NCI-H2107 (cell line): ENCODE measurements at places on chromosomes 1 and 21.
A peak's percentile ranks its signal among the peaks of the same experiment; 100 is the strongest.

DNA sequence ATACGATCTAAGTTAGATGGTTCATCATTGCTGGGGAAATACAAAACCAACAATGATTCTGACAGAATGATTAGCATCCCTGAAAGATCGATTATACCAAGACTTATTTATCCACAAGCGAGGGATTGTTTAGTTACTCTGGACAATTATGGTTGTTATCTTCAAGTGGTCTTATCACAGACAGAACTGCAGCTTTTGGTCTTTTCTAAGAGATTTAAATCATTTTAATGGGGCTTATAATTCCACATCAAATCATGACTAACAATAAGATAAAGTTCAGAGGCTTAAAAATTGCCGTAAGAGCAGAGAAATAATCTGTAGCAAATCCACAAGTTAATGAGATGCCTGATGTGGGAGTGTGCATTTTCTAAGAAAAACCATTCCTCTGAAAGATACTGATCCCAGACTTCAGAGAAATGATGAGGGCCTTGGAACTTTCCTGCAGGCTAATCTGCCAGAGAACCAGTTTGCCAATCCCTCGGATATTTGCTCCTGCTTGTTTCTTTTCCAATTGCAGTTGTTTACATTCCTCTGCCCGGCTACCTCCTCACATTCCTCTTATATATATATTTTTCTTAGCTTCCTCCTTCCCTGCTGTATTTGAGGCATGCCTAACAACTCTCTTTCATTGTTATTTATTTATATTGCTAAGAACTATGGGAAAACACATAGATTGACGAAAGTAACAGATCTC, 134.8 kb downstream of the BACH1 start:
- DNase-seq: no peak

- no peak for DNase-seq
Observed at GRCh38 chr1:235206533-235207208, 45.6 kb upstream of the RBM34 start.

DNA sequence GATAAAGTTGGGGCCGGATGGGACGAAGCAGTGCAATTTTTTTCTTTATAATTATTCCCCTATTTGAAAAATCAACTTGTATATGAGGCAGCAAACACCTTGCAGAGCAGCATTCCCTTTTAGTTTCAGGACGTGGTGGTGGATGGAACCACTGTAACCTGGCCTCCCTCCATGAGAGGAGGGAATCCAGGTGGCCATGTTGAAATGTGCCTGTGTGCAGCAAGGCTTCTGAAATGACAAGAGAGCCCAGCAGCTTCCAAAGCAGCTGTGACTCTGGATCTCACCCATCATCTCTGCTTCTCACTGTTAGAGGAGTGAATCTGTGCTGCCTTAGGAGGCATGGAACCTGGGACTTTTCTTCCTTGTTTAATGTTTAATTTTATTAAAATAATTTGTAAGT, 42.3 kb downstream of the NFIA start:
- DNase-seq: no peak

DNA sequence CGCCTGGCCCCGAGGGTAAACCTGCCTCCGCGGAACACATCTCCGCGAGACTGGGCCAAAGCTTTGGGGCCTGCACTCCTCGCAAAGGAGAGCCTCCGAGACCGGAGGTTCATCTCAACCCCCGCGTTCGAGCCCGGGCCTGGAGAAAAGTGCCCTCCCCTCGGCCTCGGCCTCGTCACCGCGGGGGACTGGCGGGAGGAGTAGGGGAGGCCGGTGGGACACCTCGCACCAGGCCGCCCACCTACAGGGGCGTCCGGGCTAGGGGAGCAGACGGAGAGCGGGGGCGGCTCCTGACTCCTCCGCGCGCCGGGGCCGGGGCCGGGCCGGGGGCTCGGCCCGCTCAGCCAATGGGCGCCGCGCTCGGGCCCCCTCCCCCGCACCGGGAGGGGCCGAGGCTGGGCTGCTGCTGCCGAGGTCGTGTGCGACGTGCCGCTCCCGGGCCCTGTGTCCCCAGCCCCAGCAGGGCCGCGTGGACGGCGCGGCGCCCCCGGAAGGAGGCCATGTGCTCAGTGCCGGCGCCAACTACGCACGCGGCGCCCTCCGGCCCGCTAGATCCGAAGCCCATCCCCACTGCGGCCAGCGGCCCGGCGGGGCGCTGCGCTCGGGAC, 684 bp downstream of the SLC2A1 start:
- DNase-seq: peak; percentile 50

DNA sequence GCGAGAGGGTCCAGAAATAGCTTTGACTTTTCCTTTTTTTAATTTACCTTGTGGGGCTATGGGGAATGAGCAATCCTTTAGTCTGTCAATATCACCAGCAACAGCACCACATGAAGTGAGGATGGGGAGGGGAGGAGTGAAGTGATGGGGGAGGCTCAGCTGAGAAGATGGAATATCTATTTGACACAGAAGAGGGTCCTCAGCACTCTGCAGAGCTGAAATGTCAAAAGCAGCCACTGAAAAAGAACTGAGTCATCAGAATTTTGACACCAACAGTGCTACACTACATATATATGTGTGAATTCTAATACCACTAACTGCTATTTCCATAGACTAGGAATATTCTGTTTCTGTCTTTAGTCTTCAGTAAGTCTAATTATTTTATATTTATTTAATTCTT, 427.0 kb upstream of the PBX1 start:
- no peak for DNase-seq

DNA sequence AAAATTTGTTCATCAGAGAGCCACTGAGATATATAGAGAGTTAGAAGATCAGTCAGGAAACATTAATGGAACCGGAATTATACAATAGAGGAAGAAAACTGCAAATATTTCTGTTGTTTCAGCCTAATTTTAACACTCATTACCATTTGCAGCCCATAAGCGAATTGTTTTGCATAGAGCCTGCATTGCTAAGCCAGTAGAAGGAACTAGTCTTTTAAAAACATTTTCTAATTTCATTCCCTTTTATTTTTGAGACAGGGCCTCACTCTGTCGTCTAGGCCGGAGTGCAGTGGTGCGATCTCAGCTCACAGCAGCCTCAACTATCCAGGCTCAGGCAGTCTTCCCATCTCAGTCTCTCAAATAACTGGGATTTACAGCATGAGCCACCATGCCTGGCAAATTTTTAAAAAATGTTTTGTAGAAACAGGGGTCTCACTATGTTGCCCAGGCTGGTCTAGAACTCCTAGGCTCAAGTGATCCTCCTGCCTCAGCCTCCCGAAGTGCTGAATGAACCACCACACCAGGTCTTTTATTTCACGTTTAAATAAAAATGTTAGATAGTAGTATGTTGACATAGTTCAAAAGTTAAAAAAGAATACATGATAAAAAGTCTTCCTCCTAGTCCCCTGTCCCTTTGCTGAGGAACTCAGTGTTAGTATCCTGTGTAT, 25.3 kb downstream of the MPZL1 start:
- no peak for DNase-seq

GRCh38 chr1:10745886-10746455, 50.5 kb downstream of the CASZ1 start:
- no peak for DNase-seq

DNA sequence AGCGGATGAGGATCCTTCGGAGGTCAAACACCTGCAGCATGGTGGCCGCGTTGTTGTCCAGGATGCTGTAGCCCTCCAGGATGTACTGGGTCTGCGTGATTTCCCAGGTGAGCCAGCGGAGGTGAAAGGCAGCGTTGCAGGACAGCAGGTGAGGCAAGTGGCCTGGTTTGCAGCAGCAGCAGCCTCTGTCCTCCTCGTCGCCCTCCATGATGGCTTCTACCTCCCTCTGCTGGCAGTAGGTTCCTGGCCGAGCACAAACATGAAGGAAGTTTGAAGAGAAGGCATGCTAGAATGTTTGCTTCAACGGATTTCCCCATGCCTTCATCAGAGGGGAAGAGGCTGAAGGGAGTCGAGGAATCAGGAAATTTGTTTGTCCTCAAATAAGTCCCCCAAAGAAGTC, 74.7 kb downstream of the NTPCR start:
- no peak for DNase-seq

DNA sequence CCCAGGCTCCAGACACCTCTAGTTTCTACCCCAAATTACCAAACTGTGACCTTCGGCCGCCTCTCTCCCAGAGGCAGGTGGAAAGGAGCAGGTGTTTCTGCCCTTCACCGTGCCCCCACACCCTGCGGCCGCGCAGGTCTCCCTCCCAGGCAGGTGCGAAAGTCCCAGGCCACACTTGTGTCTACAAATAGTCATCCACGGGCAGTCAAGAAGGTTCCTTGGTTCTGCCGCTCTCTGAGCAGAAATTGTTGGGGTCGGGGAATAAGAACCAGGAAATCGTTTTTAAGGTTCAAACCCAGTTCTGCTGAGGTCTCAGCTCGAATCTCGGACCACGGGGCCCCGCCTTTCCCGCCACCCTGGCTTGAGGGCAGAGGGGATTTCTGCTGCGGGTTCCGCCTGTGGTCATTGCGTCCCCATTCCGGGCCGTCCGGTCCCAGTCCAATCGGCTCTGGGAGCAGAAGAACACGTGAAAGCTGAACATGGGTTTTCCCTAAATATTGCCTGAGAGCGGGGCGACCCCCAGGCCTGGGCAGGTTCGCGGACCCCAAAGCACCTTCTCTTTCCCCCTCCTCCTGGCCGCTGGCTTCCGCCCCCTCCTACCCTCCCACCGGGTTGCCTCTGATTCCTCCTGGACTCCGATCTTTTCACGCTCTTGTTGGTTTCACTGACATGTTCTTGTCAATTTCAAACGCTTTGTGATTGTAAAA, 1.2 kb upstream of the ATF3 start:
- no peak for DNase-seq

GRCh38 chr1:147598621-147599361, 57.5 kb downstream of the BCL9 start:
- DNase-seq: no peak

DNA sequence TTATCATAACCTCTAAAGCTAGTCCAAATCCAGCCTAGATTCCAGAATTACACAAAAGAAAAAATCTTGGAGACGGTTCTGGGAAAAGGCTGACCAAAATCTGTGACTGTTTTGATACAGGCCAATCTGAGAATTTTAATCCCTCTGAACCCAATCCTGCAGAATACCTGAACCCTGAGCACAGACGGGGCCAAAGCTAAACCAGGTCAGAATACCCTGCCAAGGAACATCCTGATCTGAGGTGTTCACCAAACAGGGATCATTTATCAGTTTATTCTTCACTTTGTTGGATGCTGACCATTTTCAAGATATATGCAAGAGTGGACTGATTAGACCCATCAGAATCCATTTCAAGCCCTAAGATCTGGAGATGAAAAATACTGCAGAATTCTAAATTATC, 3.6 kb downstream of the RC3H1 start:
- DNase-seq: no peak

- DNase-seq: peak; percentile 24
Observed at GRCh38 chr1:230632273-230632873, 9.9 kb upstream of the COG2 start.
